ENCODE measurements at places on chromosomes 3 and 15.

- no peak for DNase-seq
These were observed 92.7 kb downstream of the CEMIP start for GRCh38 chr15:80871858-80872257.

GRCh38 chr3:122076491-122077292 is 21.5 kb downstream of the CD86 start:
- DNase-seq: no peak

DNA sequence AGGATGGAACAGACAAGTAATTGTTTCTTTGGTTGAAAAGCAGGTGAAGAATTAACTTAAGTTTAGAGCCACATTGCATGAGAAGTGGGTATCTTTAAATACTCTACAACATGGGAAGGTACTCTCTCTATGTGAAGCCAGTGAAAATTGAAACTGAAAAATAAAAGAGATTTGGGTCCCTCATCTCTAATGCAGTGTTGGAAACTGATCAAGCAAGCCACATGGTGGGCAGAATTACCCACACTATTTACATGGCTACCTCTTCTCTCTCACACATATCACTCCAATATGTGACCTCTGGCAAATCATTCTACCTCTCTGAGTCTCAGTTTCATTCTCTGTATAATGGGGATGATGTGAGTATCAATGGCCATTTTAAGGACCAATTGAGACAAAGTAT is 339.0 kb downstream of the IL5RA start:
- DNase-seq: no peak

DNA sequence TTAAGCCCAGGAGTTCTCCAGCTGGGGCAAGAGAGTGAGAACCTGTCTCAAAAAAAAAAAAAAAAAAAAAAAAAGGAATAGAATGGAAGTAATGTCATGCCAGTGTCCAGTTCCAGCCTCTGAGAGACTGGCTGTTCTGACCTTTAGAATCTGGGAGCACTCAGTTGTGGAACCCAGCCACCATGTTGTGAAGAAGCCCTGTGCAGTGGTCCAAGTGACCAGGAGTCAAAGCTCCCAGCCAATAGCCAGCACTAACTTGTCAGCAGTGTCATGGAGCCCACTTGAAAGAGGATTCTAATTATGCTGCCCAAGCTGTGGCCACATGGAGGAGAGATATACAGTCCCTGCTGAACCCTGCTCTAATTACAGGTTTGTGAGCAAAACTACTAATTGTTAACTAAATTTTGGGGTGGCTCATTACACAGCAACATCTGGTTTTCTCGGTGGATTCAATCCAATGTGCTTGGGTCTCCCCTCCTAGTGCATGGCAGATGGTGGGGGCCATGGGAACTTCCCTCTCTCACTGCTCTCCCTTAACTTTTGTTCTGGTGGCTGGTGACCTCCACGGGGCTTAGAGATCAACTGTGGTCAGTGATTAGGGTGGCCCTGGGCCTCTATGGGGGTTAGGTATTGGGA is 55.5 kb downstream of the CLEC3B start:
- no peak for DNase-seq

DNA sequence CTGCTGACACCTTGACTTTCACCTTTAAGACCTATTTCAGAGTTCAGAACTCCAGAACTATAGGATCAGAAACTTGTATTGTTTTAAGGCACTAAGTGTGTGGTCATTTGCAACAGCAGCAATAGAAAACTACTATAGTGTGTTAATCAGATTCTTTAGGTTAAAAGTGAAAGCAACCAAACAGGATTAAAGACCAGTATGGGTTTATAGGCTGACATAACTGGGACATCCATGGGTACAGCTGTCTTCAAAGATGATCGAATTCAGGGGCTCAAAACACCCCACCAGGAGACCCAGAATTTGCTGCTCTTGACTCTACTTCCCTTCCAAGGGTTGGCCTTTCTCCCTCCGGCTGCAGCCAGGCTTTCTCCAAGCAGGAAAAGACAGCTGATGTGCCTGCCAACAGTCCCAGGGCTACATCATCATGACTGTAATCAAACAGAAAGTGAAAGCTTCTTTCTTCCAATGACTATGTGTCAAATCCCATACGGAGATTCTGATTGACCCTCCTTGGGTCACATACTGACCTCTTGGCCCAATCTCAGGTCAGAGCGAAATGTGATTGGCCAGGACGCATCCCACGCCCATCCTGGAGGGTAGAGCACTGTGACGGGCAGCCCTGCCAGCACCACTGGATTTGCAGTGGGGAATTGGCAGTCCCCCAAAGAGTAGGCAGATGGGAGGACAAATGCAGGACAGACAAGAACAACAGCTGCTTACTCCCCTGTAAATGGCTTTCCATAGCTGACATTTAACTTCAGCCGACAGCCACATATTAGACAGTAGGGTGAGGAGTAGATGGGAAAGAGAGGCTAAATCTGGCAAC is 51.4 kb upstream of the RNF7 start:
- DNase-seq: peak; percentile 55

DNA sequence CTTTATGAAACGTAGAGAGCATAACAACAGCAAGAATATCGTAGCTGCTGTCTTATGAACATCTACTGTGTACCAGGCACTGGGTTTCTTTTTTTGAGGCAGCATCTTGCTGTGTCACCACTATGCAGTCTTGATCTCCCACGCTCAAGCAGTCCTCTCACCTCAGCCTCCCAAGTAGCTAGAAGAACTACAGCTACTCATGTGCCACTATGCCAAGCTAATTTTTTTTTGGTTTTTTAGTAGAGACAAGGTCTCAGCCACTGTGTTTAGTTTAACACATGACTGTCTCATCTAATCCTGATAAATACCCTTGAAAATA is 129.9 kb downstream of the VGLL4 start:
- no peak for DNase-seq

GRCh38 chr15:95394186-95395067 is 936.1 kb upstream of the NR2F2 start:
- no peak for DNase-seq

DNA sequence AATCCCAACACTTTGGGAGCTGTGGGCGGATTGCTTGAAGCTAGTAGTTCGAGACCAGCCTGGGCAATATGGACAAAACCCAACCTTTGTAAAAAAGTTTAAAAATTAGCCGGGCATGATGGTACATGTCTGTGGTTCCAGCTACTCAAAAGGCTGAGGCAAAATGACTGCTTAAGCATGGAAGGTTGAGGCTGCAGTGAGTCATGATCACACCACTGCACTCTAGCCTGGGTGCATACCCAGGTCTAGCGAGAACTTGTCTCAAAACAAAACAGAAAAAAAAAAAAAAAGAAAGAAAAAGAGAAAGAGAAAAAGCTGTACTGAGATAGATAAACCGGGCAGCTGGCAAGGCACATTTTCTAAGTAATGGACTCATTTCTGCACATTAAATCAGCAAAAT is 10.6 kb downstream of the ARPP19 start:
- no peak for DNase-seq

DNA sequence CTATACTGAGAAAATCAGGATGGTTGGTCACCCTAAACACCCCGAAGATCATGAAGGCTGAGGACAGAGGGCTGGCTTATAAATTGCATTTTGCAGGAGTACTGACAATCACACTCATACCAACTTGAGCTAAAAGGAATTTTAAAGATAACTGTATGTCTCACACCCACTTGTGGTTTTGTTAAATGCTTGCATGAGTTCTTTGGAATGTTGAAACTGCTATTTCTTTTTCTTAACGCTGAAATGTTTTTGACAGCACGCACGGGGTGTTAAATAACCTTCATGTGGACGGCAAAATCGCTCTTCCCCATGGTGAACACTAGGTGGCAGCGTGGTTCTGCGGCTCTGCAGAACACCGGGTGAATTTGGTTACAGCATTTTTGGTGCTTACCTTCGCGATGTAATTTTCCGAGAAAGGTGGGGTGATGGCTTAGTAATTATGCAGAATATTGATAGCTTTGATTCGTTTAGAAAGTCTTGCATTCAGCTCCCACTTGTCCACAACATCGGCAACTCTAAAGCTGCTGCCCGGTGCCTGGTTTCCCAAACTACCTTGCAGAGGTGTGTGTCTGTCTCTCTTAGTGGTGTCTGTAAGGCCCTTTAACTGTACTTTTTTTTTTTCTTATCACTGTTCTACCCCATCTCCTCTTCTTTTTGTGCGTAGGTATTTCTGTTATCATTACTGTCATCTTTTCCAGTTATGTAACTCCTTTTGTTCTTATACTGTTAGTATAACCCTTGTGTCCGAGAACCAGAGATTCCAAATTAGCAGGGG is 51.7 kb downstream of the ARNT2 start:
- DNase-seq: peak; percentile 56

DNA sequence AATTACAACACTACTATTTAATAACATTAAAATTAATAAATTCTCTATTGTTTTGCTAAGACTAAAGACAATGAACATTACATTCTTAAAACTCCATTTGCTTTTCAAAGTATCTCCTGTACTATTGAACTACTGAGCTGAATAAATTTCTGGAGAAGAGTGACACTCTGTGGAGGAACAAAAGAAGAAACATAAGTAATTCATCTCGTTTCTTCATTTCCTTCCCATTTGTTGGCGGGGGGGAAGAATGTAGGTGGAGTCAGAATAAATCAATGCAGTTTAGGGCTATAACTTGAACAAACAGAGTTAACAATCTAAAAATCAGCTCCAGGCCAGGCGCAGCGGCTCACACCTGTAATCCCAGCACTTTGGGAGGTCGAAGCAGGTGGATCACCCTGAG is 32.7 kb downstream of the EFHB start:
- DNase-seq: no peak

- no peak for DNase-seq
These were observed 20.9 kb upstream of the LARS2 start for GRCh38 chr3:45367453-45367871.

DNA sequence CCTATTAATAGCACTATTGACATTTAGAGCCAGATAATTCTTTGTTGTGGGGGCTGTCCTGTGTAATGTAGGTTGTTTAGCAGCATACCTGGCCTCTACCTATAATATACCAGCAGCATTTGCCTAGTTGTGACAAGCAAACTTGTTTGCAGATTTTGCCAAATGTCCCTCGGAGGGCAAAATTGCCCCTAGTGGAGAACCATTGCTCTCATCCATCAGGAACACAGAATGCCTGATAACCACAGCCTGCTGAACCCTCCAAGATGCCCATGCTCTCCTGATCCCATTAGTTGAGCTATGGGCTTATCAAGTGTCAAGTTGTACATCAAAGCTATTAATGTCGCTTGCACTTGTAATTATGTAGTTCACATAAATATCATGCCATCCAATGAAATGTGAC is 15.0 kb upstream of the KBTBD8 start:
- DNase-seq: no peak

- DNase-seq: no peak
These were observed 49.7 kb upstream of the ACP3 start for GRCh38 chr3:132267391-132267993.

- no peak for DNase-seq
These were observed 551.7 kb downstream of the NR2F2 start for GRCh38 chr15:96882121-96882772.

- DNase-seq: no peak
These were observed 49.5 kb upstream of the FILIP1L start for GRCh38 chr3:100163787-100164186.

GRCh38 chr15:59199626-59200465 is 6.8 kb upstream of the LDHAL6B start:
- no peak for DNase-seq

- DNase-seq: no peak
These were observed 41.3 kb downstream of the CMTM7 start for GRCh38 chr3:32432711-32433530.

GRCh38 chr3:165125836-165126235 is 47.5 kb upstream of the SI start:
- no peak for DNase-seq

DNA sequence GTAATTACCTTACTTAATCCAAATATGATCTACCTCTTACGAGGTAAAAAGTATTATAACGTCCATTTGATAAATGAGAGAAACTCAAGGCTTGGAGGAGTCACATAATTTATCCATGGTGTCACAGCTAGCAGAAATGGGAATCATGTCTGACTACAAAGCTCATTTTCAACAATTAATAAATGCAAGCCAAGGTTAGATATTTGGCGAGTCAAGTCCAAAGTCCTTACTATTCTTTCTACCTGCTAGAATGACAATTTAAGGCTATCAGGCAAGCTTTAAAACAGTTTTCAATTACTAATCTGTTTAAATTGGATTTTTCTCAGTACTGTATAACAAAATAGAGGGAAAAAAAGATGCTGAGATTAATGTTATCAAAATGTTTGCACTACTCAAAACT is 68.6 kb downstream of the DLG1 start:
- DNase-seq: no peak

DNA sequence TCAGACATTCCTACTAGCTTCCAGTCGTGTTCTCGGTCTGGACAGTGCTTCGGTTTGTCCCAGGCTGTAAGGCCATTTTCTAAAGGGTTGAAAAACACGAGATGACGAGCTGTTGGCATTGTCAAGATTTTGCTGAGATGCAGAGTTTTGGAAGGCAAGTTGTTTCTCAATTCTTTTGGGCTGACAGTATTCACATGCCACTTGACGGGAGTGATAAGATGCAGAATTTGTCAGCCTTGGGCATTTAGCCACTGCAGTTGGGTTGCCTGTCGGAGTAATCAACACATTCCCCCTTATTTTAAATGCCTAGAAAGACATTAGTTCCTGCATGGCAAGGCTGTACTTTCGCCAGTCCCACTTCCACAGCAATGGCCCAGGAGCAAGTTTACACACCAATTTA is 245.2 kb downstream of the NR1D2 start:
- DNase-seq: no peak

- no peak for DNase-seq
These were observed 543 bp downstream of the TMEM202 start for GRCh38 chr15:72398648-72399047.

DNA sequence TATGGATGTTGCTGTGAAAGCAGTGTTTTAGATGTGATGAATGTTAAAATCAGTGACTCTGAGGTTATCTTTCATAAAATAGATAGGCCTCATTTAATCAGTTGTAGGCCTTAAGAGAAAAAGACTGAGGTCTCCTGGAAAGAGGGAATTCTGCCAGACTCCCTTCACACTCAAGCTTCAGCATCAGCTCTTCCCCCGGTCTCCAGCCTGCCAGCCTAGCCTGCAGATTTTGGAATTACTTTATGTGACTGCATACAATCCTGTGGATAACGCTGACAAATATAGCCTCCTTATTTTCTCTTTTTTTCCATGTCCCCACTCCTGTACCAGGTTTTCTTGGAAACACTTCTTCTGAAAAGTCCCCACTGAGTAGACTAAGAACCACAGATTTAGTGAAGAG is 510.3 kb downstream of the GBE1 start:
- DNase-seq: no peak

DNA sequence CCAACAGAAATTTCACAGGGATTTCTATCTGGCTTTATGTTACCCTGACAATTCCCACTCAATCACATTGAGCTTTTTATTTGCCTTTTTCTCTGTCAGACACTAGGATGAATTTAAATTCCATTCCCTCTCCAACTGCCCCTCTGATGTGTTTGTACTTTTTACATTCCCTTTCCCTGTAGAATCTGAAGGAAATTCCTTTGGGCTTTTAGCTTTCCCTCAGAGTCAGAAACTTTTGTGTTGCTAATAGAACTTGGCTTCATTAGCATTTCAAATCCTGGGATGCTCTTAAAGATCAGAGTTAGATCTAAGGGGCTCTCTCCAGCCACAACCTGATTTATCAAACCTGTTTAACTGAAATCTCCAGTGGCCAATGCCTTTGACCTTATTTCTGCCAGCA is 7.9 kb upstream of the RARB start:
- DNase-seq: no peak
